ENCODE measurements at places on chromosomes 3 and 15.

GRCh38 chr3:87333393-87333892 lies 57.1 kb upstream of the POU1F1 start:
- DNase-seq, result peak; percentile 16

DNA sequence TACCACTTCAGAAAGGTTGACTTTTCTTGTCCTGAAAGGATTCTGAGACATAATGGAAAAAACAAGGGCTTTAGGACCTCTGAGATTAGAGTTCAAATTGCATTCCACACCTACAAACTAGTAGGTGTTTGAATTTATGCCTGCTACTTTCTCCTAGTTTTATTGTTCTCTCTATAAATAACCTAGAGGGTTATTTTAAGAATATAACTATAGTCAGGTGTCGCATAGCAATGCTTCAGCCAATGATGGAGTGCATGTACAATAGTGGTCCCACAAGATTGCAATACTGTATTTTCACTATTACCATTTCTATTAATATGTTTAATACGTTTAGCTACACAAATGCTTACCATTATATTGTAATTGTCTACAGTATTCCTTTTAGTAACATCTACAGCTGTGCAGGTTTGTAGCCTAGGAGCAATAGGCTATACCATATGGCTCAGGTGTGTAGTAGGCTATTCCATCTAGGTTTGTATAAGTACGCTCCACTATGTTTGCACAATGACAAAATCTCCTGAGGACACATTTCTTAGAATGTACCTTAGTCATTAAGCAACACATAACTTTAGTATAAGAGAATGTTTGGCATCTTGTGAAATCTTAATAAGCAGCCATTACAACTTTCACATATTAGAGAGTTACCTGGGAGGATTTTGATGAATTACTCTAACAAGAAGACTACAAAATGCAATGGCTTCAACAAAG lies 1352.5 kb downstream of the ZPLD1 start:
- DNase-seq, result no peak

GRCh38 chr3:67798412-67798811 lies 144.0 kb upstream of the SUCLG2 start:
- no peak for DNase-seq

- no peak for DNase-seq
Observed at GRCh38 chr3:137083332-137083731, 125.5 kb downstream of the IL20RB start.

DNA sequence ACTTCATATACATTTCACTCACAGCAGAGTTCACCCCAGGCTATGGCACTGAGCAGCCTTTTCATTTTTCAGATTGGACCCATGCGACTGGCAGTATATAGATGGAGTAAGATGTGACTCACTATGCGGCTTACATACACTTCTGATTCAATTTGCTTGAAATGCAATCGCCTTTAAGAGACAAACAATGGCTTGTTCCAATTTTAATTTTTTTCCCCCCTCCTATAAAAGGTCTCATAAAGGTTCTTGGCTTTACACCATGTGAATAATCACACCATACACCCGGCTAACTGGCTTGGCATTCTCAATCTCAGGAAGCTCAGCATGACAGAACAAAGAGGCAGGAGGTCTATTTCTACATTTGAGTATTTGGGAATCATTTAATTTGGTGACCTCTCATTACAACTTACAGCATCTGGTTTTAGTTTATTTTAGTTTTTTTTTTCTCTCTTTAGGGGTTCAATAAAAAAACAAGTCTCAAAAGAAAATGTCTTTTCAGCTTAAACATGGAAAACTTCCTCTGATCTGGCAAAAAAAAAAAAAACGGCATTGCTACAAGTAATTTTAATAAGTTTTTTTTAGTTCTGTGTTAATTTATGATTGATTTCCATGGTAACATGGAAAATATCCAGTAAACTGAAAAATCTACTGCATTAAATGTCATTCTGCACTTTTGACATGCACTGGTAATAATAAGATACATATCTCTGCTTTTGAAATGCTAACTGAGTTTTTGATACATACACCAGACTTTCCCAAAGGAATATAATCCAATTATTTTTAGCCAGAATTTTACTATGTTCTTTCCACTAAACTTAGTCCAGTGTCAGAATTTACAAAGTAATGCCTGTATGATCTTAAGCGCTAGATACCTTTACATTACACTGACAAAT lies 38.8 kb downstream of the GADL1 start:
- DNase-seq, result no peak

GRCh38 chr3:136954980-136955780 lies 2.6 kb upstream of the IL20RB start:
- DNase-seq, result no peak

- DNase-seq, result no peak
Observed at GRCh38 chr15:71349736-71350526, 234.7 kb downstream of the THSD4 start.

- no peak for DNase-seq
Observed at GRCh38 chr3:136149667-136150066, 46.5 kb downstream of the MSL2 start.

DNA sequence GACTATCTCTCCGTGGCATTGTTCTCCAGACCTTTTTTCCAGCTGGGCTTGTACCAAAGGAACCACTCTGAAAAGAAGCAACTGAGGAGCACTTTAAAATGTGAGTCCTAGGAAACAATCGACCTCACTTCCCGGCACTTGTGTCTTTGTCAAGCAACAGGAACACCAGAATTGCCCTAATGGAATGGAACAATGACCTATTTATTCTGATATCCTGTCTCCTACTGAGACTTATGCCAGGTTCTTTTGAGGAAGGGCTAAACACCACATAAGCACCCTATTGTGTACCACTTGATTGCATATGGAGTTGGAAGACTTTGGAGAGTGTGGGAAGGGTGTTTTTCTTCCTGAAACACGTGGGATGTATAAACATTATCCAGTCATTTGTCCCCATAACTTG lies 56.8 kb upstream of the TGFBR2 start:
- DNase-seq, result no peak

- no peak for DNase-seq
Observed at GRCh38 chr3:71511037-71511436, 72.5 kb downstream of the FOXP1 start.

DNA sequence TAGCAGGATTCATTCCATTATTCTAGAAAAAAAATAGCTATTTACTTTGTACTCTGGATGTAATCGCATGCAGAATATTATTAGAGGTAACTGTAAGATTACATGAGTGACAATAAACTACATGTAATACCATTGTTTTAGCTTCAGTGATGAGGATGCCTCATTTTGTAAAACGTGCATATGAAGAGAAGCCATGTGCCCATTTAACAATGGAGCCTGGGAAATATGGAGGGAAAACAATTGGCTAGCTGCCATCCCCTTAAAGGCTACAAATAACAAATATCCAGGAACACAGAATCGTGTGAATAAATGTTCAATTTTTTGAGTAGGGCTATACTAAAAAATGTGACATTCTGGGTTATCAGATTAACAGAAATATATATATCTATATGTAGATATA lies 151.1 kb downstream of the SAMMSON start:
- DNase-seq, result no peak

DNA sequence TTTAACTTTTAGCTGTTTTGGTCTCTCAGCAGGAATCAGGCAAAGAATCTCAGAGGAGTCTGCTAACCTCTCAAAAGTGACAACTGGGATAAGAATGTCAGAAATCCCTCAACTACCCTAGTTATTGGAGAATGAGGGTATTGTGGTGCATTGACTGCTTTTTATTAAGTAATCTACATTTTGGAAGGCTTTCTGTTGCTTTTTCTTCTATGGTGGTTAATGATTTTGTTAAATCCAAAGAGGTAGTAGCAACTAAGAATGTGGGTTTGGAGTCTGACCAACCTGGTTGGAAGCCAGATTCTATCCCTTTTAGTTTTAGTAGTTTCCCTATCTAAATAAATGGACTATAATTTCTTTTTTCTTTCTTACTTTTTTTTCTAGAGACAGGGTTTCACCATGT lies 94.7 kb upstream of the RNF7 start:
- DNase-seq, result no peak

- DNase-seq, result no peak
Observed at GRCh38 chr3:160870327-160870726, 114.3 kb downstream of the PPM1L start.

DNA sequence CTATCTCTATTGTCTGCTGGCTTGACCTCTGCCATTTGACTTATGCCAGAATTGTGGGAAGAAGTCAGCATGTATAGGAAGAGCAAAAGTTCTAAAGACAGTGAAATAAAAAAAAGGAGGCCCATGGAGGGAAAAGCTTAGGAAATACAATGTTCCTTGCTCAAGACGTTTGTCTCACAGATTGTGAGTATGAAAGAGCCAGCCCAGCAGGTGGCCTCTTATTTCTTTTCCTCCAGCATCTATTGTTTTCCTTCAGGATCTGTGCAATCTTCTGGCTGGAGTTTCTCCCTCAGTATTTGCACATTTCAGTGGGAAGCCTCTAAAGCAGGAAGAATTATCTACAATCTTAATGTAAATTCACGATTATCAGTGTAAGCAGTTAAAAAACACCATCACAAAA lies 43.7 kb downstream of the ZDHHC3 start:
- no peak for DNase-seq

- no peak for DNase-seq
Observed at GRCh38 chr3:171666516-171666915, 143.8 kb downstream of the PLD1 start.

GRCh38 chr3:52793702-52794611 lies 639 bp upstream of the ITIH3 start:
- DNase-seq, result no peak

DNA sequence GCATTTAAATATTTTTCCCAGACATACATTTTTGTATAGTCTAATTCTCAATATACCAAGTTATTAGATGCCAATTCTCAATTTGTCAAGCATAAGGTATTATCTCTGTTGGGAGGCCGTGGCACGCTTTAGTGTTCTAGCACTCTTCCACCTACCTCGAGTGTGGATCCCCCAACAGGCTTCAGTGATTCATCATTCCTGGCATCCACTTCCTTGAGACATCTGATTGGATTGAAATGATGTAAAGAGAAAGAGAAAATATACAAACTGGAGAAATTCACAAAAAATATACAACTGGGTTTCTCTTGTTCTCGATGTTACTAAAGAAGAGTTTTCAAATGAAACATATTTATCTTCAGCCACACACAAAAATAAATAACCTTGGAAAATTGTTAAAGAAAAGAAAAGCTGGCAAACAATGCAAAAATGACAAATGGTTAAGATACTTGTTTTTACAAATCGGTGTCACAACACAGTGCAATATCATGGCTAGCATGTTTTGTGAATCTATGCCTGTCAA lies 218.0 kb upstream of the CDIN1 start:
- no peak for DNase-seq

- no peak for DNase-seq
Observed at GRCh38 chr15:50246631-50247030, 18.9 kb downstream of the HDC start.

GRCh38 chr3:32302601-32303398 lies 64.3 kb downstream of the CMTM8 start:
- no peak for DNase-seq

DNA sequence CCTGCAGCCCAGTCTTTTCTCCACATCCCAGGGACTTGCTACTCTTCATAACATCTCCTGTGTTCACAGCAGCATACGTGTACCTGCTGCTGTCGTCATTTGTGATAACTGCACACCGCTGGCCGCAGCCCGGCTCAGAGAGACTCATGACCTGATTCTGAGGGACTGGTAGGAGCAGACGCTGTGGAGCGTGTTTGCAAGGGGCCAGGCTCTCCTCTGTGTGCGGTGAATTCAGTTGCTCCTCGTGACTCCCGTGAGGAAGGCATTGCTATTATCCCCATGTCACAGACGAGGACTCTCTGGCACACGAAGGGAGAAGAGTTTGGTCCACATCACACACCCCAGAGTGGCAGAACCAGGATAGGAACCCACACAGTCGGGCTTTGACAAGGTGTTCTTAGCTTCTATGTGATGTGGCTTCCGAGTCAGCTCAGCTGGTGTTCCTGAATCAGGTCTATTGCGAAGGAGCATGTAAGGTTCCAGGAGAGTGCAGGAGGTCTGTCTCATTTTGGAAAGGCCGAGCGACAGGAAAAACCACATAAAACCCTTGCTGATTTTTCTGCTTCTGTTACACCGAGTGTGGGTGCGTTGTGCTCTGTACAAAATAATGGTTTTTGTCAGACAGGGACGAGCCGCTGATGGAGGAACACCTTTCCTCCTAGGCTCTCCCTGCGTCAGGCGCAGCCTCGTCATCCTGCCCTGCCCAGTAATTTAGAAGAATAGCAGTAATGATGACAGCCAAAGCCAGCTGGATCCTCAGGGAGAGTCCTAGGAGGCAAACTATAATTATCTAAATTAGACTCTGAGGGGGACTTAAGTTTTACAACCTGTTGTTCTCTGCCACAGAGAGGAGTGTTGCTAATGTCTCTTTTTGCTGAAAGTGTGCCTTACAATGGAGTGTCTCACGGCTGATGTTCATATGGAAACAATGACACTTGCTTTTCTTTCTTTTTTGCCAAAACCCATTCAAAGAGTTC lies 157.5 kb upstream of the RGMA start:
- DNase-seq, result no peak

- DNase-seq, result no peak
Observed at GRCh38 chr3:98555025-98555379, 23.2 kb downstream of the GPR15 start.

All from CD4-positive, alpha-beta T cell treated with Interleukin-2 at 100 ng/mL for 4 hours (primary cell).